ENCODE measurements at places on chromosomes 2 and 18. TPM values are rescaled to one million over a fixed set of nuclear protein-coding genes. Genes with fewer than 3 reads are reported as not detected.

Gene LINC00305
- total RNA-seq, result not detected

Gene L3MBTL4
- total RNA-seq, result 7.5 TPM

Gene RAPGEF4
- 10.4 TPM for total RNA-seq

Gene SERPINB12
- not detected for total RNA-seq

Gene TUBB8B
- not detected for total RNA-seq

Gene EFEMP1
- total RNA-seq, result 446 TPM

Gene CGREF1
- total RNA-seq, result 11.0 TPM

Gene GALNT3
- 1.1 TPM for total RNA-seq

Gene TAF4B
- 4.9 TPM for total RNA-seq

Gene AGXT
- 0.32 TPM for total RNA-seq

Gene MOGAT1
- total RNA-seq, result 0.74 TPM

Gene TPO
- total RNA-seq, result 17.5 TPM

Gene PTPRN
- not detected for total RNA-seq

Gene KLHL41
- total RNA-seq, result 0.55 TPM

Gene USP37
- 13.9 TPM for total RNA-seq

Gene AQP12B
- not detected for total RNA-seq

Gene ADRA2B
- 1.2 TPM for total RNA-seq

Gene RNASEH1
- 27.1 TPM for total RNA-seq

Gene KRTCAP3
- 0.48 TPM for total RNA-seq
